T47D (cell line): ENCODE measurements at places on chromosomes 7 and 10.
A peak's percentile ranks its signal among the peaks of the same experiment; 100 is the strongest.

DNA sequence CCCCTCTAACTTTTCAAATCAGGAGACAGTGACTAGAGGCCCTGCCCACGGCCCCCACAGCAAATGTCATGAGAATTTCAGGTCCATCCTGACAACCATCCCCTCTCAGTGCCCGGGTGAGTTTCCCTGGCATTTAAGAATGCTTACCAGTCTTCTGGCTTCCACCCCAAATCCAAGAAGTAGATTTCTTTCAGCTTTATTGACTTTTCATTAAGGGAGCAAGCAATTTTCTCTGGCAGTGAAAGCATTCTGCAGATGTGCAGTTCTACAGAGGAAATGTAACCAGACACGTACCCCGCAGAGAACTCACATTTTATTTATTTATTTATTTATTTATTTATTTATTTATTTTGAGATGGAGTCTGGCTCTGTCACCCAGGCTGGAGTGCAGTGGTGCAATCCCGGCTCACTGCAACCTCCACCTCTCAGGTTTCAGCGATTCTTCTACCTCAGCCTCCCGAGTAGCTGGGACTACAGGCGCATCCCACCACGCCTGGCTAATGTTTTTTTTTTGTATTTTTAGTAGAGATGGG is 120.9 kb upstream of the KCTD7 start:
- DNase-seq, result no peak

DNA sequence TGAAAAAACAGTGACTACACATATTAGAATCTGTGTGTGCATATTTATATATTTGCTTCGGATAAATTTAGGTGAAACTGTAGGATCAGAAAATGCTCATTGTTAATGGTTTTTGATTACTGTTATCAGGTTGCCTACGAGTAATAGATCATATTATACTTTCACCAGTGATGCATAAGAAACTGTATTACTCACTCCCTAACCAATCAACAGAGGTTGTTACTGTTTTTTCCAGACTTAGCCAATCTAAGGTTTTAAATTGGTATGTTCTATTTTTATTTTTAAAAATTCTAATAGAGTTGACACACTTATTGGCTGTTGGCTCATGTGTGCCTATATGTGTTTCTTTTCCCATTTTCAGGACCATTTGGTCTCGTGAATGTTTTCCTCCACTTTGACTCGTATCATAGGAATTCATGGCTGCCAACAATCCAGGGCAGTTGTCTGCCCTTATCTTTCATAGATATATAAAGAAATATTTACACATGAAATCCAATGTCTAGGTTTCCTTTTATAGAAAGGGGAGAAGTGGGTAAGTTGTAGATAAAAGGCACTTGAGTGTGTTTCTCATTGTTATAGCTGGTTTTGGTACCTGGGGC is 59.2 kb downstream of the ANLN start:
- DNase-seq, result no peak

DNA sequence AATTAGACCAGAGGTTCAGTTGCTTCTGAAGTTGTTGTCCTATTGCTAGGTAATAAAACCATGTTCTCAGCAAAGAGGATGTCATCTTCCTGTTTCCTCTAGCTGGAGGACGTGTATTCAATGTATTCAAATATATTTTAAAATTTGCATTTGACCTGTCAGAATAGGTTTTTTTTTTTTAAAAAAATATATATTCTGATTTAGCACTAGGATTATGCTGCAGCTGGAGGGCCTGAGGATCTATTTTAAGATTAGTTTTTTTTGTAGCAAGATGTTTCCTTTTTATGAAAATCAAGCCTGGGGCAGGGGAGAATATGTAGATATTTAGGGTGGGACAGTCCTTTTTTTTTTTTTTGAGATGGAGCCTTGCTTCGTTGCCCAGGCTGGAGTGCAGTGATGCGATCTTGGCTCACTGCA is 337.0 kb downstream of the FRMD4A start:
- no peak for DNase-seq

DNA sequence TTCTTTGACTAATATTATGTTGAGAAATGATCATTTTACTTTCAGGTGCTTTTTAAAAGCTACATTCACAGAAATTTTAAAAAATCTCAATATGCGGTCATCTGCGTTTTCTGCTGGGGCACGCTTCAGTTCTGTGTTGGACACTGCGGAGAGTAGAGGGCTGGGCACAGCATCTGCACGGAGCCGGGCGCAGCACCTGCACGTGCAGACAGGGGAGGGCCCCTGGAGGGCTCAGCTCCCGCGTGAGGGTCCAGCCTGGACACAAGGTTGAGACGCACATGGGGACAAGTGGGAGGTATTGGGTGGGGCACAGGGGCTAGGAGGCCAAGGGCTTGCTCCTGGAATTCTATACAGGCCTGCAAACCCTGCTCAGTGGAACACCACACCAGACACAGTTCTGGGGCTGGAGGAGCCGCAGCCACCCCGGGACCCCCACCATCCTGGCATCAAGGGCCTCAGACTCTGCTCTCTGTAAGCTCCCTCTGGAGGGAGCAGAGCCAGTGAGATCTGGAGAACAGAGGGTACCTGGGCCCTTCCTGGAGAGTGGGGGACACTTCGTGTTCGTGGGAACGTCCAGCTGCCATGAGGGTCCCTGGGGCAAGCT is 20.4 kb upstream of the FAM20C start:
- no peak for DNase-seq

DNA sequence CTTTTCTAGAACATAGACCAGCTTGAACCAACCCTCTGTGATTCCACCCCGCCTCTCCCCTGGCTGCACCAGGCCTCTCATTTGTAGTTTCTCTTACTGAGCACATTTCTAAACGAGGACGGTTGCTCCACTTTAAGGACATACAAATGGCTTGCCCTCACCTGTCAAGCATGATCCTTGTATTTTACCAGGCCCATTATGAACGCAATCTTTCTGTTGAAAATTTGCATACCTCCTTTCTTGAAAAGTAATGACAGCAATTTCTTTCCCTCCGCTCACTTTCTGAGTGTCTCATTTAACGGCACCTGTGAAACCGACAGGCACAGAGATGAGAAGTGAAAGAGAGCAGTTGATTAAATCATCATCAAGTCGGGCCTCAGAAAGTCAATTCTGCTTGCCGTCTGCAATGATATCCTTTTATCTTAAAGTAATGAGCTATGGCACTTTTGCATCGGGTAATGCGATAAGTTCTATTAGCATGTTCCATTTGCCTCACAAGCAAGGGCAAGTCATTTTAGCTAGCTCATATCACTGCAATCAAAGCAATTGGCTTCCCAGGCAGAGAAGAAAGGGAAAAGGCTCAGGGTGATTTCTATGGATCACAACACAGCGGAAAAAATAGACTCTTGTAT is 705.6 kb upstream of the GALNT17 start:
- no peak for DNase-seq

- no peak for DNase-seq
Measured at GRCh38 chr7:149855361-149856305, 17.5 kb downstream of the ZNF862 start.

DNA sequence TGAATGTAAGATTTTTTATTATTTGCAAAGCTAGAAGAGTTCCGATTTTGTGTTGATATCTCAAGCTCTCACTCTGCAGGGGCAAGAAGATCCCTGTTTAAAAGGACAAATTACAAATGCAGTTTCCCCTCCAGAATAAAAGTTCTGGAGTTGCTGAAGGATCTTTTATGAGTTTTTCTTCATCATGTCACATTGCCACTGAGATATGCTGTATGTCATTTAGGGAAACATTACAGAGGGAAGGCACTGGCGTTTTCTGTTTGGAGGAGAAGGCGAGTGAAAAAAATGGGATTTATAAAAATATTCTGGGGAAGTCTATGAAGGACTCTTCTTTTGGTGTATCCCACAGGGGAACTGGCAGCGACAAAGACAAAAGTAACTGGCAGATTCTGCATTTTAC is 57.4 kb downstream of the POU6F2 start:
- no peak for DNase-seq

- no peak for DNase-seq
Measured at GRCh38 chr10:36057731-36058130, 415.6 kb upstream of the FZD8 start.

GRCh38 chr7:123795917-123796316 is 47.1 kb upstream of the WASL start:
- DNase-seq, result no peak

DNA sequence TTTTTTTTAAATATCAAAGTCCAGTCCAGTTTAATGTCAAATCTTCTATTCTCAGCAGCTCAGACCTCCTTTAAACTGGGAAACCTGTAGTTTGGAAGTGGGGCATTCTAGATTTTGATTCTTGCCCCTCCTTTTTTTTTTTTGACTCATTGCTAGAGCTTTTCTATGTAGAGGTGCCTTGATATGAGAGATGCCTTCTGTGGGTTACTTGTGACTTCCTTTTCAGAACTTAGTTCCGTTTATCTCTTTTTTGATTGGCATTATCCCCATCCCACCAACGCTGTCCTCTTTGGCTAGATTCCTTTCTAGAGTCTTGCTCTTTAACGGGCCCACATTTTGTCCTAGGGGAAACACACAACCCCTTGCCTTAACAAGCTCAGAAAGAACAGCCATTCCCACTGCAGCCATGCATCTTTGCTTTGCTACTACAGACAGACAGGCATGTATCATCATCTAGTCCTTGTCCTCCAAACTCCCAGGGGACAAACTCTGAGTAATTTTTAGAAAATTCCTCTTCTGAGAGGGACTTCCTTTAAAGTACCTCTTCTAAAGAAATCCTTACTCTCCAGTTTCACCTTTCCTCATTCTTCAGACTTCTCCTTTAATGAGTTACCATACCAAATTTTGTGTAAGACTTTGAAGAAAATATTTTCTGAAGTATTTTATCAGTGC is 153.6 kb downstream of the PHF14 start:
- no peak for DNase-seq

- peak; percentile 81 for DNase-seq
Measured at GRCh38 chr7:50679218-50680007, 103.3 kb downstream of the GRB10 start.

DNA sequence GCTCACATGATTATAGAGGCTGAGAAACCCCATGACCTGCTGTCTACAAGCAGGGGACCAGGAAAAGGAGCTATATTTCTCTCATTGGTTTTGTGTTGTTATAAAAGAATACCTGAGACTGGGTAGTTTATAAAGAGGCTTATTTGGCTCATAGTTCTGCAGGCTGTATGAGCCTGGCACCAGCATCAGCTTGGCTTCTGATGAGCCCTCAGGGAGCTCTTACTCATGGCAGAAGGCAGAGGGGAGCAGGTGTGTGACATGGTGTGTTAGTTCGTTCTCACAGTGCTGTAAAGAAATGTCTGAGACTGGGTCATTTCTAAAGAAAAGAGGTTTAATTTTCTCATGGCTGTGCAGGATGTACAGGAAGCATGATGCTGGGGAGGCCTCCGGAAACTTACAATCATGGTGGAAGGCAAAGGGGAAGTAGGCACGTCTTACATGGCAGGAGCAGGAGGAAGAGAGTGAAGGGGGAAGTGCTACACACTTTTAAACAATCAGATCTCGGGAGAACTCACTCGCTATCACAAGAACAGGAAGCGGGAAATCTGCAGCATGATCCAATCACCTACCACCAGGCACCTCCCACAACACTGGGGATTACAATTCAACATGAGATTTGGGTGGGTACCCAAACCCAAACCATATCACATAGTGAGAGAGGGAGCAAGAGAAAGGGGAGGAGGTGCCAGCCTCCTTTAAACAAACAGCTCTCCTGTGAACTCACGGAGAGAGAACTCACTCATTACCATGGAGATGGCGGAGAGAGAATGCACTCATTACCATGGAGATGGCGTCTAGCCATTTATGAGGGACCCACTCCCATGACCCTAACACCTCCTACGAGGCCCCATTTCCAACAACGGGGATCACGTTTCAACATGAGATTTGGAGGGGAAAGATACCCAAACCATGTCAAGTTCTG is 133.4 kb downstream of the JCAD start:
- no peak for DNase-seq

DNA sequence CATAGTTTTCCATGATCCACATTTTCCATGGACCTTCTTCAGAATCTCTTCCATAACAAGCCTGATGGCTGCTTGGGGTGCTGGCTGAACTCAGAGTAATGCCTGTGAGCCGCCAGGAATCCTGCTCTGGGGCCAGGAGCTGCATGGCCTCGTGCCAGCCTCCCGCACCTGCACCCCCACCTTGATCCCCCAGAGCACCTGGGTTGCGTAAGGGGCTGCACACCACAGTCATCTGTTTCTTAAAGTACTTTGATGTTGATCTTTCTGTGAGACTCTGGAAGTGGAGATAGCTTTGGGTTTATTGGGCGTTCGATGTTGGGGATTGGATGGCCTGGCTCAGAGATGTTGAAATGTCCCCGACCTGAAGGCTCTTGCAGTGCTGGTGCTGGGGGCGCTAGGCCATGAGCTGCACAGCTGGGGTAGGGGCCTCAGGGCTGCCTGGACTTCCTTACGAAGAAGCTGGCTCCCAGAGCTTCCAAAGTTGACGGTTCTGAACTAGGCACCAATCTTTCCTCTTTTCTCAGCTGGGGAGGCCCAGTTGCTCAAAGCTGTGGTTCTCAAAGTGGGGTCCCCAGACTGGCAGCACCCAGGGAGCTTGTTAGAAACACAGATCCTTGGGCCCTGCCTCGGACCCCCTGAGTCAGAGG is 534.0 kb downstream of the DNAJB6 start:
- DNase-seq, result no peak

DNA sequence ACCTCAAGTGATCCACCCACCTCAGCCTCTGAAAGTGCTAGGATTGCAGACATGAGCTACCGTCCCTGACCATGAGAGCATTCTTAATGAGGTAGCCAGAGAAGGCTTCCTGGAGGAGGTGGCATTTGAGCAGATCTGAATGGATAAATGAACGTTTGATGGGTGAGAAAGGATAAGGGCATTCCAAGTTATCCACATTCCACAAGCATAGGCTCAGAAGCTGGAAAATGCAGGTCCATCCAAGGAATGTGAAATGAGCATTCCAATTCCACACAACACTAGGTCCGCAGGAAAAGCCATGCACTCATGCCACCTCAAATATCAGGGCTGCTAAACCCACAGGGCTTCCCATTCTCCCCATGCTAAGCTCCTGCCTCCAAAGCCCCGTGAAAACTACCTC is 17.0 kb downstream of the TMEM130 start:
- no peak for DNase-seq

DNA sequence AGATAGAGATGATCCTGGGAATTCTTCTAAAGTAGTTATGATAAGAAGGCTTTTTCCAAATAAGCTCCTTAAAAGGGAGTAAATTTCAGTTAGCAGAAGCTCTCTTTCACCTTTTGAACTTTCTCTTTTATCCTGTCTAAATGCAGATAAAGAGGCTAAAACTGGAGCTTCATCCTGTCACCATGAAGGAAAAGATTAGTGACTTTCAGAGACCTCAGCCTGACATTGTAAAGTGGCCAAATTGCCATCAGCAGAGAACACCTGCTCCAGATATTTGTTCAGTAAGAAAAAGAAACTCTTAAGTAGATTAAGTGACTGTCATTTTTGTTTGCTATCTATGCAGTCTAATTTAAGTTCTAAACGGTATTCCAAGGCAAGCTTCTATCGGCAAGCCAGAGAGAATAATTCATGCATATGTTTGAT is 18.3 kb downstream of the VWDE start:
- no peak for DNase-seq

GRCh38 chr7:151866761-151867655 is 9.9 kb downstream of the PRKAG2 start:
- no peak for DNase-seq

DNA sequence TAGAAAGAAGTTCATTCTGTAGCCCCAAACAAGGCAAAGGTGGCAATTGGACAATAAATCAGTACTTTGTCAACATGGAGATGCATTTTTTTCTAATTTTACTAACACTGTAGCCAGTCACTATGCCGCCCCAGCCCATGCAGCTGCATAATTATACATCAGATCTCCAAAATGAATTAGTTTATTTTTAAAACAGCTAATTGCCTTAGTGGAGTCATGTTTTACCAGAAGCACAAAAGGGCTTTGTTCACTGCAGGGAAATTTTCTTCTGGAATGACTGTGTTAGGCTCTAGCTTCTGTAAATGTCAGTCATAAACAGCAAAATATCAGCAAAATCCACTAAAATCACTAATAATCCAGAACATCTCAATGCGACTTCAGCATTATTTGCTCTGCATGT is 20.1 kb upstream of the HDAC9 start:
- DNase-seq, result no peak
